Pericardium fibroblast (primary cell): ENCODE measurements at places on chromosomes 11 and 22. TPM values are rescaled to one million over a fixed set of nuclear protein-coding genes. Genes with fewer than 3 reads are reported as not detected.

The C11orf21 gene
- total RNA-seq: not detected in 2 replicates

The KIF18A gene
- 0.17 and 0.47 TPM in 2 replicates for total RNA-seq

The KCNQ1 gene
- total RNA-seq: not detected in 2 replicates

The IGSF9B gene
- 0.51 and 1.6 TPM in 2 replicates for total RNA-seq
